AG09309 (cell line): ENCODE measurements at places on chromosomes 13 and 19.

DNA sequence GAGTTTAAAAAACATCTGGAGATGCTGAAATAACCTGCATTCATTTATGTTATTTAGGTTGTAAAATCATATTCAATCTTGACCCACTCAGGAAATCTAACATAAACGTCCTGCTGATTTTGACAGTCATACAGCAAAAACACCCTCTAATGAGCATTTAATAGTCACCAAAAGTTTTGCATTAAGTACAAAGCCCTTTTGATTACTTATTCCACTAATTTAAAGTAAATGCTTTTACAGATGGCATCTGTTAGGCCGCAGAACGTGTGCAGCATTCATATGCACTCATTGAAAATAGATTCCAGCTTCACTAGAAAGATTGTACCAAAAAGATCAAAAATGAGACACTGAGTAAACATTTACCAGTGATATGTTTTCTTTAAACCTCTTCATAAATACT, 1295.1 kb downstream of the EFNB2 start:
- DNase-seq, result no peak

DNA sequence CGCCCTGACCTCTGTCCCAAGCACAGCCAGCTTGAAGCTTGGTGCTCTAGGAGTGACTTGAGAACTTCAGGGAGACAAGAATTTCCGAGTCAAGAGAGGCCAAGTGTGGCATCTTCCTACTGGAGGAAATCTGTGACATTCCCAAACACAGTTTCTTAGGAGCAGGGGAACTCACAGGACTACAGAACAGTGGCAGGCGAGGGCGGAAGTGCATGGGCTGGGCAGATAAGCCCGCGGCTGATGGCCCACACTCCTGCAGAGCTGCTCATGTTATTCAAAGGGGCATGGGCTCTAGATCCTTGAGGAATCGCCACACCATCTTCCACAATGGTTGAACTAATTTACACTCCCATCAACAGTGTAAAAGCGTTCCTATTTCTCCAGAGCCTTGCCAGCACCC, 168.8 kb downstream of the KATNAL1 start:
- DNase-seq, result no peak

DNA sequence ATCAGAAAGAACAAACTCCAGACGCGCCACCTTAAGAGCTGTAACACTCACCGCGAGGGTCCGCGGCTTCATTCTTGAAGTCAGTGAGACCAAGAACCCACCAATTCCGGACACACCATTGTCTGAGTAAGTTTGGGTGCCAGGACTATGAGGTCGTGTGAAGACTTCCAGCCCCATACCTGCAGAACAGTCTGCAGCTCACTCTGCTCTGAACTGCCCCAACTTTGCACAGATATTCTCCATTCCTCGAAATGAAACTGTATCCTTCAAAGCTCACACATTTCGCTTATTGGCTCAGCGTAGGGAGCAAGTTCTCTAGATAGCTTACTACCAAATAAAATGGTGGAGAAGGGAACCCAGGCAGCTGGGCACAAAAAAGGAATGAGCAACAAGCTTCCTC, 2.6 kb upstream of the CYP4F2 start:
- DNase-seq, result no peak

- no peak for DNase-seq
Observed at GRCh38 chr13:97263160-97263559, 41.0 kb downstream of the MBNL2 start.

DNA sequence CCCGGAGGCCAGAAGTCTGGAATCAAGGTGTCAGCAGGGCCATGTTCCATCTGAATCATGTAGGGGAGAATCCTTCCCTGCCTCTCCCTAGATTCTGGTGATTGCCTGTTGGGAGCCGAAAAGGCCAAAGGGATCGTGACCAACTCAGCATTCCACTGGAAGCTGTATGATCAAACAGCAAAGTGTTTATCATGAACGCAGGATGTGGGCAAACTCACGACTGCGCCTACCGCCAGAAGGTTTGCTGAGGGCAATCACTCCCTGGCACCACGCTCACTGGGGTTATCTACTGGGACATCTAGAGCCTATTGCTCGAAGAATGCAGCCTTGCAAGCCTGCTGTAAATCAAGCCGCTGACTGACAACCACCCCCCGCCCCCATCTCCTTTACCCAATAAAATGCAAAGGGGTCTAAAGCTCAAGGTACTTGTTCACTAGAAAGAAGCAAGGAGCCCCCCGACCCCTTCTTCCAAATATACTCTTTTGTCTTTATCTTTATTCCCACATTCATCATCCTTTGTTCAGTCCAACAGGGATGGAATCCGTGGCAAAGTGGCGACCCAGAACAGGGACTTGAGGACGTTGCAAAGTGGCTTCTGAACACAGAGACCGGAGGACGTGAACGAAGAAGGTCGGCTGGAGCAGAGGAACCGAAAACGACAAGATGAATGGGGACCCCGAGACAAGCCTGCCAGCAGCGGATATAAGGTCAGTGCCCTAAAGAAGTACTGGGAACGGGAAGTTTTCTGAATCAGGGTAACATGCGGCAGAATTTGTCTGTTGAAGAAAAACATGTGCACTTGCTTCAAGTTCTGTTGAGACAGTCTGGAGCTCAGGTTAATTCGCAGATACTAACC, 16.8 kb downstream of the CLEC4M start:
- DNase-seq, result no peak

DNA sequence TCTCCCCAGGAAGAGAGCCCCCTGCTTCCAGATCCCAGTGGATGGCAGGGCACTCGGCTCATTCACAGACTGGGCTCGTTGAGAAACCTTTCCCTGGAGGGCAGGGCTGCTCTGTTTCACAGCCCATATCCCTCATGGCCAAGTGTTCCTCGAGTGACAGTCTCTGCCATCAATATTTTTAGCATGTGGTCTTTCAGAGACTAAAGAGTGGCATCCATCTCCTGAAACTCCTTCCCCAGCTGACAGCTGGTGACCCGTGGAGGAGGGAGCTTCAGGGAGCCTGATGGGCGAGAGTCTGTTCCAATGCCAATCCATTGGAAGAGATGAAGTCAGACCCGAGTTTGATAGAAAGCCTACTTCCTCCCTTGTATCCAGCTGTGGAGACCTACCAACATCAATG, 30.7 kb upstream of the ALOX5AP start:
- DNase-seq, result no peak

GRCh38 chr13:46831588-46832194, 34.7 kb upstream of the ESD start:
- DNase-seq, result peak; percentile 8

GRCh38 chr19:17872251-17873001, 681 bp downstream of the SLC5A5 start:
- DNase-seq, result no peak

DNA sequence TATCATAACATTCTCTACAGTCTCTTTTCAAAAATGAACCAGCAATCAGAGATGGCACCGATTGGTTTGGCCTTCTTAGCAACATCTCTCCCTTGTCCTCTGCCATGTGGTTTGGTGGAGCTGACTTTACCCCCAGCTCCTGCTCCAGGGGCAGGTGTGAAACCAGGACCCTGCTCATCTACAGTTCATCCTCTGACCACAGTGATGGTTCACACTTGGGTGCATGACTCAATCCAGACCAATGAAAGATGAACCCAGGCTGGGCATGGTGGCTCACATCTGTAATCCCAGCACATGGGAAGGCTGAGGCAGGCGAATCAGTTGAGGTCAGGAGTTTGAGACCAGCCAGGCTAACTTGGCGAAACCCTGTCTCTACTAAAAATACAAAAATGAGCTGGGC, 33.6 kb upstream of the FFAR2 start:
- DNase-seq, result no peak

DNA sequence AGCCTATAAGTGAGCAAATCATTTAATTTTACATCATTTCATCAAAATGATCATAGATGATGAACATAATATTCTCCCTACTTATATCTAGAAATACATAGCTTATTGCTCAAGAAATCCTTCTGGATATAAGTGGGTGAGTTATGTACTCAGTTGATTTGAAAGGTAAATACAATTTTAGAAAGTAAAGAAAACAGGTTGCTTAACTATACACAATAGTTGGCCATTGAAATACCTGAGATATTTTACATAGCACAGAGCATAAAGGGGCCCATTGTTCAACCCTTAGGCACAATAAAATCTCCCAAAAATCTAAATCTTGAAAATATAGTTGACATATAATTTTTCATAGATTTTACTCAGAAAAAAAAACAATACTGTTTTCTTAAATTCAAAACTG, 782.0 kb upstream of the KLHL1 start:
- DNase-seq, result no peak

DNA sequence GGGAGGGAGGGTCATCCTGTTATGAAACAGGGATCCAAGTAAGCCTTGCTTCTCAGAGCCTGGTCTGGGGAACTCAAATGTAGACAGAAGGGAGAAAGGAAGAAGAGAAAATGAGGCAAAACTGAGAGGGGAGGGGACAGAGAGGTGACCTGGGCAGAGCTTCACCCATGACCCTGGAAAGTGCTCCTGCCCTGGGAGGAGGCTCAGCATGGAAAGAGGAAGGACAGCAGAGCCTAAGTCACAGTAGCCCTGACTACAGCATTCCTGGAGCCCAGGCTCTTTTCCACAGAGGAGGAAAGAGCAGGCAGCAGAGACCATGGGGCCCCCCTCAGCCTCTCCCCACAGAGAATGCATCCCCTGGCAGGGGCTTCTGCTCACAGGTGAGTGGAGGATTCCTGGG, at the start of gene CEACAM3:
Gene CEACAM3, plus strand, starts transcription at position 226 of the 400 bp plus-strand sequence. Its CDS starts 91 bp downstream, at position 317.
- no peak for DNase-seq

- no peak for DNase-seq
Observed at GRCh38 chr19:6458695-6459261, 814 bp downstream of the SLC25A23 start.
